ENCODE measurements at places on chromosomes 2 and 18. TPM values are rescaled to one million over a fixed set of nuclear protein-coding genes. Genes with fewer than 3 reads are reported as not detected.

The PSMA8 gene
- total RNA-seq, result not detected

The PROKR1 gene
- total RNA-seq, result 3.1 TPM

The TFPI gene
- total RNA-seq, result 41.9 TPM

The CCDC141 gene
- 19.2 TPM for total RNA-seq

The NTSR2 gene
- total RNA-seq, result 0.44 TPM

The ITGA6 gene
- total RNA-seq, result 120 TPM

The KLHL14 gene
- 15.2 TPM for total RNA-seq
